Activated CD4-positive, alpha-beta T cell treated with anti-CD3 and anti-CD28 coated beads for 36 hours (primary cell): ENCODE measurements at places on chromosomes 12 and 14.

DNA sequence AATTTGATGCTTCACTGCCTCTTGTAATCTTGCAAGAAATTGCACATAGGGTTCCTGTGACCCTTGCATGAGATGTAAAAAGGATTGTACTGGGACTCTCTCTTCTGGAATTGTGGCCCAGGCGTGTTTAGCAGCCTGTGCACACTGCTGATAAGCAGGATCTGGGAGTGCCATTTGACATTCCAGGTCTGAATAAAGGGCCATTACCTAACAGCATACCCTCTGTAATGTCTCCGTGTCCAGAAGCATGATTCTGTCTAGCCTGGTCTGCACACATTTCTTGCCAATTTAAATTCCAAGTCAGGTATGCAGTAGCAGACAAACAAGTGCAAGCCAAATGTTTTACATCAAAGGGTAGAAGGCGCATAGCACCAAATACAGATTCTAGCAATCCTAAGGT is 18.1 kb upstream of the MAPKAPK5 start:
- DNase-seq: no peak

DNA sequence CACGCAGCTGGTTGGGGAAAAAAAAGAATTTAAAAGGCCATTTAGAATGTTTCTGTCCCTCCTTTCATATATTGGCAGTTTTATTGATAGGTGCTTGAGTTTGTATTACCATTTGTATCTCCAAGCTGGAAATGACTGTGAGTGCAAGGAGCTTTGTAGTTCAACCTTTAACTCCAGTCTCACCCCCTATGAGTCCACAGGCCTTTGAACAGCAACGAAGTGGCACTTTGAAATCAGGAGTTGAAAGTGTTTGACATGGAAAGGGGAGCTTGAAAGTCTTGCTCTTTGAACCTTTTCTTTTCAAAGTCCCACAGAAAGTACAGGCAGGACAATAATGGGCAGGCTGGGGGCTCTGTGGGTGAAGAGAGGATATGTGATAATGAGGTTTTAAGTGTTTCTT is 480.3 kb downstream of the RERGL start:
- no peak for DNase-seq

DNA sequence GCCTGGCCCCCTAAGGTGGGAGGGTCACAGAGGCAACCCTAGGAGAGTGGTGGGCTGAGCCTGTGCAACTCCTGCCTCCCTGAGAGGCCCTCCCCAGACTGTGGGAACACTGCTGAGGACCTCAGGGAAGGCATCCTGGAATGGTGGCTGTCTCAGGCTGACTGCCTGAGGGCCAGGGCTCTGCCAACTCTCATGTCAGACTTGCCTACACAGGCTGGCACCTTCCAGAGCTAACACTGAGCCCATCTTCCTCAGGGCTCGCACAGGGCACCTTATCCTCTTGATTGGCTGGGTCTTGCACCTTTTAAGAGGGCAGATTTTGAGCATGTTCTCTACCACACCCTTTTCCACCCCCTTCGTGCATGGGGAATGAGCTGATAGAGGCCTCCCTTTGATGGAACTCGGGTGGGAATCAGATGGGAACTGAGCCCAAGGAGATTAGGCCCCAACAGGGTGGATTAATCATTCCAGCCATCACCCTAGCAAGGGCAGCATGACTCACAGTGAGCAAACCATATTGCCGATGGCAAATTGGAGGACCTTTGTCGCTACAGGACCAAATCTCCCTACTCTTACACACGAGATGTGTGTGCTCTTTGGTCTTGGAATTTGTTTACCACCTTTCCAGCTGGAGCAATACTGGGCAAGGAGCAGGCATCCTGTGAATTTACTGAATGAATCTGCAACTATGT is 702.8 kb downstream of the VRK1 start:
- DNase-seq: no peak

DNA sequence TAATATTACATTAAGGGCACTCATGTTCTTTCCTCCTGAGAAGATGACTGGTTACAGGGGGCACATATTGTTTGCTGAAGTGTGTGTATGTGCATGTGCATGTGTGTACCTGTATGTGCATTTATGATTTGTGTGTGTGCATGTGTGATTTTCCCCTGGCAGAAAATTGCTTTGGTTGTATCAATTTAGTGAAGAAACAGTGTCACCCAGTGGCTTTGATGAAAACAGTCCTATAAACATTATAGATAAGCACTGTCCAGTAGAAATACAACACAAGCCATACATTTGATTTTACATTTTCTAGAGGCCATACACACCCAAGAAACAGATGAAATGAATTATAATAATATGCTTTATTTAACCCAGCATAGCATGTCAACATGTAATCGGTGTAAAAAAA is 8.6 kb downstream of the PDE3A start:
- no peak for DNase-seq
